ENCODE measurements at places on chromosomes 12 and 14.

- DNase-seq = peak; percentile 32
Measured at GRCh38 chr12:108483213-108484059, 31.6 kb upstream of the FICD start.

- DNase-seq = no peak
Measured at GRCh38 chr14:105471297-105471821, 3.3 kb upstream of the CRIP2 start.

- DNase-seq = no peak
Measured at GRCh38 chr12:122527478-122527944, 462 bp downstream of the KNTC1 start.

DNA sequence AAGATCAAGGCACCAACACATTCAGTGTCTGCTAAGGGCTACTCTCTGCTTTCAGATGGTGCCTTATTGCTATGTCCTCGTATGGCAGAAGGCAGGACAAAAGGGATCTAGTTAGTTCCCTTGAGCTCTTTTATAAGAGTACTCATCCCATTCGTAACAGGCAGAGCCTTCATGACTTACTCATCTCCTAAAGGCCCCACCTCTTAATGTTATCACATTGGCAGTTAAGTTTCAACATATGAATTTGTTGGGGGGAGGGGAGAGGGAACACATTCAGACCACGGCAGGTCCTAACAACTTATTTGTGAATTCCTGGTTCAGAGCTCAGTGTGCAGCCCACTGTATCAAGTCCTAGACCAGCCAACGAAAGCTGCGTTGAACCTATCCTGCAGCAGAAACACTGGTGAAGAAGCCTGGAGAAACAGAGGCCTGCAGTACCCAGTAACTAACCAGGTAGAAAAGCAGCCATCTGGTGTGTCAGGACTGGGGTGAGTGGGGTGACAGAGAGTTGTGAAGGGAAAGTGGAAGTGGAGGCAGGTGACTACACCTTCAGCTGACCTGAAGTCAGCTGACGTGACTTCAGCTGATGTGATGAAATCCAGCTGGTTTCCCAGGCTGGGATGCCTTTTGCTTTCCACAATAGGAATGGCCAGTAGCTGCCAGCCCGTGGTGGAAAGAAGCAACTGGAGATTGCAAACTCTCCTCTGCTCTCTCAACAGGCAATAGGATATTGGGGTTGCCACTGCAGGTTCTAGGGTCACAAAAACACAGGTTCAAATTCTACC is 101.6 kb upstream of the PLXNC1 start:
- no peak for DNase-seq

DNA sequence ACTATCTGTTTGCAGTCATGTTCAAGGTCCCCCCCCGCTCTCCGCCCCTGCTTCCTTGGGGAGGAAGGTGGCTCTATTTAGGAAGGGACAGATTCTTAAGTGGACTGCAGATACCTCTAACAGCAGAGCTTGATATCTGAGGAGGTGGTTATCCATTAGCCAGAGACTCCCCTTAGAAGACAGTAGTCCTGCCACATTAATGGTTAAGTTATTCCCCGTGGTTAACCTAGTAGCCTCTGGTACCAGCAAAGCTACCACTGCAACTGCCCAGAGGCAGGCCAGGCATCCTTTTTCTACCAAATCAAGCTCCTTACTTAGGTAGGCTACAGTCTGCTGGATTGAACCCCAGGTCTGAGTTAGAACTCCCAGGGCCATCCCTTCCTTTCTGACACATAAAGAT is 162.1 kb upstream of the AVPR1A start:
- no peak for DNase-seq

DNA sequence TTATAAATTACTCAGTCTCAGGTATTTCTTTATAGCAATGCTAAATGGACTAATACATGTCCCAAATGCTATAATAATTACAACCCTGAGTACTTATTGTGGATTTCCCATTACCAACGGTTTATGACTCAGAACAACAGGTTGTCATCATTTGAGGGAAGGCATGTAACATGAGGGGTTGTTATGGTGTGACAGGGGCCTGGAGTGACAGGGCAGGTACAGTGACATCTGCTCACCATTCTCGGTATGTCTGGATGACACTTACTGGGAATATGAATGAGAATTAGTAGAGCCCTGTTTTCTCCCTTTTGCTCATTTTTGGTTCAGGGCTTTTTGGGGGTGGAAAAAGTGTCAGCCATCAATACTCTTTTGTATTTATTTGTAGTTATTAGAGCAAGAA is 36.2 kb upstream of the FERMT2 start:
- no peak for DNase-seq

DNA sequence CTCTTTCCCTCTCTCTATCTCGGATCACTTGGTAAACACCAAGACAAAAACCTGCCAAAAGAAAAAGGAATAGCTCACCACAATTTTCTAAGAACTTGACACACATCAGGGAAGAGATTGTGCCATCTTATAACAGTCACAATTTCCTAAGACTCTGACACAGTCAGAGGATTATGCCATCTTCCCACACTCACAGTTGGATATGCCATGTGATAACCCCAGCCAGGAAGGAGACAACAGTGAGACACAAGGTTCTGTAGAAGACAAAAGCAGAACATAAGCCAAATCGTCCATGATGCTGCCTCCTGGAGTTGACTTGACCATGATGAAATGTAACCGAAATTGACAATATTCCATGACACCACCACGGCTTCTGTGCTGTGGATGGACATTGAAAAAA is 2.8 kb upstream of the CLEC9A start:
- DNase-seq = no peak

- no peak for DNase-seq
Measured at GRCh38 chr12:85948340-85948739, 74.2 kb downstream of the NTS start.

- DNase-seq = no peak
Measured at GRCh38 chr14:93234798-93235197, 27.7 kb downstream of the UBR7 start.

GRCh38 chr12:131732-132495 is 65.3 kb downstream of the IQSEC3 start:
- DNase-seq = no peak

GRCh38 chr14:35296545-35296944 is 4.4 kb downstream of the PSMA6 start:
- no peak for DNase-seq

Data from activated CD8-positive, alpha-beta memory T cell treated with anti-CD3 and anti-CD28 coated beads for 24 hours (primary cell).